ENCODE measurements at places on chromosomes 2 and 18. TPM values are rescaled to one million over a fixed set of nuclear protein-coding genes. Genes with fewer than 3 reads are reported as not detected.

The TMEM182 gene
- 3.3 TPM for total RNA-seq

The HTRA2 gene
- total RNA-seq = 45.9 TPM

The DSC3 gene
- total RNA-seq = 0.15 TPM

The KYNU gene
- total RNA-seq = 6.7 TPM

The CXCR1 gene
- total RNA-seq = 0.13 TPM

The ACSL3 gene
- total RNA-seq = 76.0 TPM

The DSG4 gene
- not detected for total RNA-seq

The LNPK gene
- total RNA-seq = 18.9 TPM

The PAX8 gene
- 1,743 TPM for total RNA-seq

The CYP26B1 gene
- total RNA-seq = 11.8 TPM

- H3K27ac ChIP-seq = no peak overlapping the region
- H3K4me3 ChIP-seq = no peak overlapping the region
- H3K4me1 ChIP-seq = no peaks in the 10 kb centered on the region
These were observed 292.1 kb downstream of the EXOC6B start for GRCh38 chr2:72533765-72534164.

GRCh38 chr2:174777347-174778084, 13.2 kb upstream of the CHRNA1 start:
- DNase-seq = no peak
- no peaks in the 10 kb centered on the region for H3K36me3 ChIP-seq
- H3K4me1 ChIP-seq = peaks cover 4% of the 10 kb centered on the region
- H3K27me3 ChIP-seq = no peaks in the 10 kb centered on the region
- H3K27ac ChIP-seq = no peak overlapping the region
- H3K4me3 ChIP-seq = no peak overlapping the region

GRCh38 chr2:20195431-20196033, 29.4 kb downstream of the SDC1 start:
- H3K36me3 ChIP-seq = no peaks in the 10 kb centered on the region
- no peak overlapping the region for H3K27ac ChIP-seq
- H3K4me3 ChIP-seq = no peak overlapping the region
- no peak for DNase-seq
- no peaks in the 10 kb centered on the region for H3K27me3 ChIP-seq
- peaks cover 29% of the 10 kb centered on the region for H3K4me1 ChIP-seq

DNA sequence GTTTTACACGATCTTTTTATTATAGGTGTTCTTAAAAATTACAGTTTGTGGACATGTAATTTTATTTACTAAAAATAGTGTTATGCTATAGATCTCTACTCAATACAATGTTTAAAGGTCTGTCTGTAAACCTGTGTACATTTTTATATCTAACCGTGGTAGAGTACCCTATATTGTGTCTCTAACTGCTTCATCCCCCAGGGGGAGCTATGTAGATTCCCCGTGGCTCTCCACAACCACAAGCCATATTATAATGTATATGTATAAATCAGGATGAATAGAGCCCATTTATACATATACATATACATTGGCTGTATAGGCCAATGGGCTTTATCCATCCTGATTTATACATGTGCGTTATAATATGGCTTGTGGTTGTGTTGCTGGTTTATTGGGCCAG, 59.4 kb downstream of the ADAM23 start:
- H3K4me1 ChIP-seq = no peaks in the 10 kb centered on the region
- no peak overlapping the region for H3K27ac ChIP-seq
- no peak for DNase-seq
- no peaks in the 10 kb centered on the region for H3K27me3 ChIP-seq

GRCh38 chr2:144456680-144457079, 63.2 kb downstream of the ZEB2 start:
- H3K27me3 ChIP-seq = no peaks in the 10 kb centered on the region
- H3K4me1 ChIP-seq = no peaks in the 10 kb centered on the region
- no peaks in the 10 kb centered on the region for H3K36me3 ChIP-seq
- H3K27ac ChIP-seq = no peak overlapping the region

DNA sequence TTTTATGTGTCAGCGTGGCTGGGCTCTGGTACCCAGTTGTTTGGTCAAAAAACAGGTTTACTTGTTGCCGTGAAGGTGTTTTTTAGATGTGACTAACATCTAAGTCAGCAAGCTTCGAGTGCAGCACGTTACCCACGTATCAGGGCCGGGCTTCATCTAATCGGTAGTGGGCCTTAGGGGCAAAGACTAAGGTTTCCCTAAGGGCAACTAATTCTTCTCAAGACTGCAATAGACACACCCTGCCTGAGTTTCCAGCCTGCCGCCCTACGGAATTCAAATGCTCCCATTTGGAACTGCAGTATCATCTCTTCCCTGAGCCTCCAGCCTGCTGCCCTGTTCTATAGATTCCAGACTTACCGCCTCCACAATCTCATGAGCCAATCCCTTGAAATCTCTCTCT, 27.7 kb downstream of the FHL2 start:
- no peak overlapping the region for H3K4me3 ChIP-seq
- no peak for DNase-seq
- peaks cover 30% of the 10 kb centered on the region for H3K4me1 ChIP-seq
- H3K27me3 ChIP-seq = no peaks in the 10 kb centered on the region
- peak overlapping the region; percentile 24 for H3K27ac ChIP-seq

GRCh38 chr2:203033395-203033794, 18.7 kb downstream of the NBEAL1 start:
- no peak overlapping the region for H3K4me3 ChIP-seq
- peaks cover 4% of the 10 kb centered on the region for H3K4me1 ChIP-seq
- no peaks in the 10 kb centered on the region for H3K27me3 ChIP-seq
- H3K36me3 ChIP-seq = no peaks in the 10 kb centered on the region

- peaks cover 53% of the 10 kb centered on the region for H3K4me1 ChIP-seq
- DNase-seq = no peak
- H3K36me3 ChIP-seq = no peaks in the 10 kb centered on the region
- H3K4me3 ChIP-seq = no peak overlapping the region
- no peaks in the 10 kb centered on the region for H3K27me3 ChIP-seq
These were observed 3.6 kb upstream of the ST3GAL5 start for GRCh38 chr2:85892216-85892944.

DNA sequence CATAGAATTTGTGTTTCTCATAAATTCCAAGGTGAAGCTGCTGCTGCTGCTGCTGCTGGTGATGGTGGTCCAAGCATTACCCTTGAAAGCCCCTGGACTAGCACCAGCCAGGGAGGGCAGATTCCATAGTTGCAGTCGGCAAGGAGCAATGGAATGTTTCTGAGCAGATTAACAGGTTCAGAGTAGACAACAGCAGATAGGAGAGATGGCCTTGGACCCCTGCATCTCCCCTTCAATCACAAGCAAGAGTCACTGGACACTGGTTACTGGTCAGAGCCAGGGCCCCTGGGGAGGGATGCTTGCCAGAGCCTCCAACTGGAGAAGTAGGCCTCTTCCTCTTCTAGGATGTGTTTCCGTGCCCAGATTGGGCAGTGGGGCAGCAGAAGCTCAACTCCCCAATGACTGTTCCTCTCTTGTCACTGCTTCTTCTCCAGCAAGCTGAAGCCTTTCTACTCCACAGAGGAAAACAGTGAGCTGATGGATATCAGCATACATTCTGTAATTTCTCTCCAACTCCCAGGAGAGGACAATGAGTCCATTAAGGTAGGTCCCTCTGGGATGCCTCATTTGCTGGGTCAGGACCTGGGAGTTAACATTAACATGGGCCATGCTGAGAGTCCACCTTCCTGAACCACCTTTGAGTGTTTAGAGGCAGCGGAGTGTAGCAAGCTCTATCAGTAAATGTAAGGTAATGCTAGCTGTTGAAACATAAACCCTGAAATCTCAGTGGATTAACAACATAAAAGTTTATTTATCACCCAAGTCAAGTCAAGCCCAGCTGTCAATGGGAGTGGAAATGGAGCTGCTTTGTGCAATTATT, 35.3 kb downstream of the MROH2A start:
- no peaks in the 10 kb centered on the region for H3K36me3 ChIP-seq
- H3K4me1 ChIP-seq = no peaks in the 10 kb centered on the region
- no peaks in the 10 kb centered on the region for H3K27me3 ChIP-seq
- no peak overlapping the region for H3K4me3 ChIP-seq
- H3K27ac ChIP-seq = no peak overlapping the region

DNA sequence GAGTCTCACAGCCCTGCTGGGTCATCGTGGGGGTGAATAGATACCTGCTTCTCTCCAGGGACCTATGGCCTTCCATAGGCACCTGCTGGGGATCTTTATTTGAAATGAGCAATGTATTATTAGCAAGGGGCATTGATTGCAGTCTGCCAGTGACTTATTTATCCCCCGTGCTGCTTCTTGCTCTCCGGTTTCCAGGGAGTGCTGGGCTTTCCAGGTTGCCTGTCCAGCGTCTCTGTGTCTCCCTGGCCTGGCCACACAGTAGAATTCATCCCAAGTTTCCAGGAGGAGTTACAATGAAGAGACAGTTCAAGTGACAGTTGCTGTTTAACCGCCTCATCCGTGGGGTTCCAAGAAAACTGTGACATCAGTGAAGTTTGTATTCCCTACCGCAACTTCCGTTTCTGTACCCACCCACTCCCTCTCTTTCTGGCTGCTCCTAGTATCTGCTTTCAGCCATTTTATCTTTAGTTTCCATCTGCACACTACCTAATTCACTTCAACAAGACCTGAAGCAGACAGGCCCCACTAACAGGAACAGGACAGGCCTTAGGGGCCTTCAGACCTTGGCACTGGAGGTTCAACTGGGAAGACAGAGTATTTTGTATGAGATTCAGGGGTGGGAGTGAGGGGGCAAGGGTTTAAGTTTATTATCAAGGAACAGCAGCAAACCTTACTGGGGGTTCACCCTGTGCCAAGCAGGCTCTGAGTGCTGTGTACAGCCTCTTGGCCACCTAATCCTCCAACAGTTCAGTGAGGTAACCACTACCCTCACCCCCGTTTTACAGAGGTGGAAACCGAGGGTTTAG, 134.8 kb downstream of the PRKCE start:
- no peak overlapping the region for H3K27ac ChIP-seq
- H3K36me3 ChIP-seq = no peaks in the 10 kb centered on the region
- no peaks in the 10 kb centered on the region for H3K27me3 ChIP-seq

DNA sequence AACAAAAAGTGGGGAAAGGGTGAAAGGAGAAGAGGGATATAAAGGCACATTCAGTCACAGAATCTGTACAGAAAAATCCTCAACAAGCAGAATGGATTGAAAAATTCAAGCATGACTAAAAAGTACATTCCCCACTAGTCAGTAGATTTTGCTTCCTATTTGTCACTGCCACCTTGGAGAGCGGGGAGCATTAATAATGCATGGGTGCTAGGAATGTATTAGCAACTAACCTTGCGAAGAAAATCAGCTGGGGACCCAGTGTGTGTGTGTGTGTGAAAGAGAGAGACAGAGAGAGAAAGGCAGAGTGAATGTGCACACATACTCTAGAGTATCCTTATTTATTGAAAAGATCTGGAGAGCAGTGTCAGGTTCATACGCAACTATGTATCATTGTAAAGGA, 968.7 kb upstream of the ZEB2 start:
- H3K4me1 ChIP-seq = no peaks in the 10 kb centered on the region
- H3K27me3 ChIP-seq = no peaks in the 10 kb centered on the region
- H3K4me3 ChIP-seq = no peak overlapping the region
- H3K36me3 ChIP-seq = no peaks in the 10 kb centered on the region

DNA sequence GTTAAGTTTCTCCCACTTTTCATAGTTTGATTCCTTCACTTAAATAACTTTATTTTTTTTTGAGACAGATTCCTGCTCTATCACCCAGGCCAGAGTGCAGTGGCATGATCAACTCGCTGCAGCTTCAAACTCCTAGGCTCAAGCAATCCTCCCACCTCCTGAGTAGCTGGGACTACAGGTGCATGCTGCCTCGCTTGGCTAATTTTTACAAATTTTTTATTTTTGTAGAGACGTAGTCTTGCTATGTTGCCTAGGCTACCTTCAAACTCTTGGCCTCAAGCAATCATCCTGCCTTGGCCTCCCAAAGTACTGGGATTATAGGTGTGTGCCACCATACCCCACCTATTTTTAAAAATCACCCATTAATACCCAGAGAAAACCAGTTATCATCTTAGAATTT, 14.2 kb upstream of the WIPF1 start:
- no peaks in the 10 kb centered on the region for H3K27me3 ChIP-seq
- DNase-seq = no peak
- H3K27ac ChIP-seq = no peak overlapping the region
- H3K4me3 ChIP-seq = no peak overlapping the region

GRCh38 chr2:120189189-120189588, 34.0 kb downstream of the TMEM185B start:
- H3K4me1 ChIP-seq = peaks cover 11% of the 10 kb centered on the region
- DNase-seq = no peak
- H3K27ac ChIP-seq = no peak overlapping the region
- H3K27me3 ChIP-seq = no peaks in the 10 kb centered on the region
- H3K36me3 ChIP-seq = no peaks in the 10 kb centered on the region
- H3K4me3 ChIP-seq = no peak overlapping the region

- peak overlapping the region; percentile 98 for H3K27ac ChIP-seq
- DNase-seq = no peak
- peaks cover 47% of the 10 kb centered on the region for H3K4me1 ChIP-seq
- H3K36me3 ChIP-seq = no peaks in the 10 kb centered on the region
- H3K4me3 ChIP-seq = peak overlapping the region; percentile 34
- H3K27me3 ChIP-seq = no peaks in the 10 kb centered on the region
These were observed 405 bp downstream of the SOS1 start for GRCh38 chr2:39120521-39120770.

- H3K27ac ChIP-seq = no peak overlapping the region
- H3K36me3 ChIP-seq = no peaks in the 10 kb centered on the region
- no peaks in the 10 kb centered on the region for H3K27me3 ChIP-seq
- H3K4me1 ChIP-seq = no peaks in the 10 kb centered on the region
- no peak for DNase-seq
- H3K4me3 ChIP-seq = no peak overlapping the region
These were observed 27.2 kb upstream of the OTX1 start for GRCh38 chr2:63023444-63023843.

DNA sequence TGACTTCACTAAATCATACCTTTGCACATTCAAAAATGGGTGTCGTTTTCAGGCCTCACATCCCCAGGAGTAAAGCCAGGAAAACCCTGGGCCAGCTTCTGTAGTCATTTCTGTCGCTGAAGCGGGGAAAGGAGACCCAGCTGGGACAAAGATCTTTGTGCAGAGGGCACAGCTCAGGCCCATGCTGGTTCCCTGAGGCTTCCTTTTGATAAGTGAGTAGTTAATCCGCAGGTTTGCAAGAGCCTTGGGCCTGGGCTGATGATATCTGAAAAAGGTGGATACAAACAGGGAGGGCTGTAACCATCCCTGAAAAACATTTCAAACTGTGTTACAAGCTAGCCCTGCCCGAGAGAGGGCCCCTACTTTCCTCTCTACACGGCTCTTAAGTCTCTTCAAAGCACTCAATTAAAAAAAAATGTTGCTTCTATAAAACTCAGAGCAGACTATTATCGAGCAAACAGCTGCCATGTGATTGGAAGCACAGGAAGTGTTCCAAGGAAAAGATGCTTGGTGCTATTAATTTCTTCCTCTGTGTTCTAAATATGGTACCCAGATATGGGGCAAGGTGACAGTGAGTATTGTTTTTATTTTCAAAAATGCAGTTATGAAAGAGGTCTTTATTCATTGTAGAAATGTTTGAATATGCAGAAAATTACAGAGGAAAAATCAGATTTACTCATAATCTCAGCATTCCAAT, 117.2 kb downstream of the LNPK start:
- no peaks in the 10 kb centered on the region for H3K36me3 ChIP-seq
- no peak overlapping the region for H3K4me3 ChIP-seq
- H3K4me1 ChIP-seq = no peaks in the 10 kb centered on the region
- no peak overlapping the region for H3K27ac ChIP-seq
- DNase-seq = no peak

- H3K27me3 ChIP-seq = no peaks in the 10 kb centered on the region
- H3K4me3 ChIP-seq = no peak overlapping the region
- H3K27ac ChIP-seq = peak overlapping the region; percentile 13
- DNase-seq = peak; percentile 41
- H3K4me1 ChIP-seq = peaks cover 71% of the 10 kb centered on the region
These were observed 29.1 kb downstream of the RTP5 start for GRCh38 chr2:241898463-241899270.

All from thyroid gland (tissue), 4 donors.